ENCODE measurements at places on chromosomes 5 and 9.

GRCh38 chr5:149371296-149371962 lies 7.7 kb downstream of the IL17B start:
- DNase-seq: peak; percentile 83

GRCh38 chr9:123656565-123656964 lies 273.4 kb downstream of the DENND1A start:
- DNase-seq: no peak

DNA sequence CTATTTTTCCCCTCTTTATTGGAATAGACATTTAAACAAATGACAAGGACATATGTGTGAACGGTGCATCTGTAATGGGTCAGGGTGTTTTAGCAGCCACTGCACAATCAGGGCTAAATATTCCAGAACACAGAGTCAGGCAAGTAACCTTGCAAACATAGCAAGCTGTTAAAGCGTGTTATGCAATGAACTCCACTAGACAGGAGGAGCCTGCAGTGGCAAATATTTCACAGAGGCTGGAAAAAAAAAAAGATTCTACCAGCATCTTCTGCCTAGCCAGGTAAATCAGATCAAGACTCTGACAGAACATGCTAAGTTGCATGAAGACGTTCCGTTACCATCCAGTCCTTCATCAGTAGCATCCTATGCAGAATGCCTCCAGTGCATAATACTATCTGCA lies 171.8 kb downstream of the SEMA5A start:
- no peak for DNase-seq

DNA sequence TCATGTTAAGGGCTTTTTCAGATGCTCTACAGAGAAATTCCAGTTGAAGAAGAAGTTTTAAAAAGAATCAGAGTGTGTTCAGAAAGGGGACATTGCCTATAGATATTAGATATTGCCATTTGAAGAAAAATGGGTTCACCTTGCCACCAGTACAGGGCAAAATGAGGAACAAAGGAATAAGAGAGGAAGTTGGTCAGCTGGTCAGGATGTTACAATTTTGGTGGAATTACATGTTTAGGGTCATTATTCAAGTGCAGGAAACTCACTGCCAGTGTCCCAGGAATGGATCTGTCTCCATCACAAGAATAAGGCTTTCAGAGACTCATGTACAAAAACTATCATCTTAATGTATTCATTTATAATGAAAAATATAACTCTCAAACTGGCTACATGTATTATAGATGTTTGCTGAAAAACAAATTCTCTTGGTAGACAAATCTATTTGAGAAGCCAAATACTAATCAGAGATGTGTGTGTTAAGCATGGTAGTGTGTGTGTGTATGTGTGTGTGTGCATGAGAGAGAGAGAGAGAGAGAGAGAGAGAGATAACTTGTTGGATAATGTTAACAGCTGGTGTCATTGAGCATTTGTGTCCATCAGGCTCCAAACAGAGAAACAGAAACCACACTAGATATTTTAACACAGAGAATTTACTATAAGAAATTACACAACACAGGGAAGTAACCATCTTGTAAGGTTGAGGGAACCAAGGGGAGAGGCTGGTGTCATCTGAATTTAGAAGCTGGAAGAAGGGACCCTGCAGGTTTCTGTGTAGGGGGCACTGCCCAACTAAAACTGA lies 5.0 kb upstream of the C1QTNF3 start:
- no peak for DNase-seq

GRCh38 chr9:82091100-82091499 lies 102.5 kb downstream of the SPATA31D1 start:
- DNase-seq: no peak

DNA sequence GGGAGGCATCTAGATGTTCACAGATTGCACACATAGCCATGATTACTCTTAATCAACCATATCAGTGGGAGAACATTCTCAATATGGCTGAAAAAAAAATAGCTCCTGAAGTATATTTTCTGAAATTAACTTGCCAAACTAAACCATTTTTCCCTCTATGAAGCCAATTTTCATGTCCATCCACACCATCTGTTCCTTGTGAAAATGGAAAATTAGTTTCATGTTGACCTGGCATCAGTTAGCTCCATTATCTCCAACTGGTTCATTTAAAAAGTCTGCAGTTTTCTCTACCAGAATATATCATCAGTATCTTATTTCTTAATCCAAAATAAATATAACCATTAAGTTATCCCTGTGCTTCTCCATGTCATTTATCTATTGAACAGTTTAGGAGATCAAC lies 138.8 kb upstream of the CDH10 start:
- no peak for DNase-seq

GRCh38 chr9:107597743-107598217 lies 108.2 kb upstream of the KLF4 start:
- DNase-seq: no peak

GRCh38 chr5:1831677-1832313 lies 30.6 kb downstream of the NDUFS6 start:
- DNase-seq: no peak

- DNase-seq: no peak
These were observed 14.6 kb downstream of the ZNF883 start for GRCh38 chr9:112997236-112997941.

- no peak for DNase-seq
These were observed 203.1 kb upstream of the PPP1R2B start for GRCh38 chr5:156647034-156647451.

GRCh38 chr5:10102706-10103497 lies 146.8 kb downstream of the ATPSCKMT start:
- no peak for DNase-seq

DNA sequence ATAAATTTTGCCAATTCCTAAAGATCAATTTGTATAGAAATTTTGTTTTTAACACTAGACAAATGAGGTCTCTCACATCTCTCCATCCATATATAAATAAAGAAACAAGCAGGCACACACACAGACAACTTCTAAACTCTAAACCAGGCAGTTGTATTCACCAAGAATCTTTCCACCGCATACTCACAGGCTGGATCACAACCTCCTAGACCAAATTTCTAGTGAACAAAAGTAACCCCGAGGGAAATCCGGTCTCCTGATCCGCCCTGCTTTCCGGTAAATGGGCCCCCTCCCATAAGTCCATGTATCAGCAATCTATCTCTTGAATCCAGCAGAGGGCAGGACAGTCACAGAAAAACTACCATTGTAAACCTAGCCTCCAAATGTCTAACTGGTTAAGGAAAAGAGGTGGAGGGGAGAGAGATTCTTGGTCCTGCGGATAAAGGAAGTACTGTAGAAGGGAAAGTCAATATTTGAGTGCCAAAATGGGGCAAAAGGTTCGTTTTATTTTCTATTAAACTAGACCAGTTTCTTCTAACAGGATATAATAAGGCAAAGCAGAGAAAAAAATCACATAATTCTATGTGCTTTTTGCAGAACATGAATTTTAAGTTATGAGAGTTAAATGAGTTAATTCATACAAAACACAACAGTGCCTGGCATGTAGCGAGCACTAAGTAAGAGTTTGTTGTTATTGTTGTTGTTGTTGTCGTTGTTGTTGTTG lies 4.8 kb upstream of the SMU1 start:
- DNase-seq: no peak

GRCh38 chr5:168860503-168860902 lies 281.3 kb upstream of the PANK3 start:
- no peak for DNase-seq
